ENCODE measurements at places on chromosomes 2 and 18.

DNA sequence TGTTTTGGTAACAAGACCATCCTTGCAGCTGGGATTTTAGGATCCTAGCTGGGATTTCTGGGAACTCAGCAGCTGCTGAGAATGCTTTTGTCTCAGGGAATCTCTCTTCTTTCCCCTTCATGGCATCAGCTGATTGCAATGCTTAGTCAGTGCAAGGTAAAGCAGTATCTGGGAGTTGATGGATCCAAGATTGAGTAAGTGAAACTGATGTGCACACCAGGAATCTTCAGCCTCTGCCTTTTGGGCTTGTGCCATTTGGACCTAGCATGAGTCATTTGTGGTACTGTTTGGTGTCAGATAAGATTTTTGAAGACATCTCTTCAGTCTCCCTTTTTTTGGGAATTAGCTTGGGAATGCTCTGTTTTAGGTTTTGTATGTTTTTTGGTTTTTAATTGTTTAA, 363.3 kb upstream of the TFPI start:
- no peak for DNase-seq

DNA sequence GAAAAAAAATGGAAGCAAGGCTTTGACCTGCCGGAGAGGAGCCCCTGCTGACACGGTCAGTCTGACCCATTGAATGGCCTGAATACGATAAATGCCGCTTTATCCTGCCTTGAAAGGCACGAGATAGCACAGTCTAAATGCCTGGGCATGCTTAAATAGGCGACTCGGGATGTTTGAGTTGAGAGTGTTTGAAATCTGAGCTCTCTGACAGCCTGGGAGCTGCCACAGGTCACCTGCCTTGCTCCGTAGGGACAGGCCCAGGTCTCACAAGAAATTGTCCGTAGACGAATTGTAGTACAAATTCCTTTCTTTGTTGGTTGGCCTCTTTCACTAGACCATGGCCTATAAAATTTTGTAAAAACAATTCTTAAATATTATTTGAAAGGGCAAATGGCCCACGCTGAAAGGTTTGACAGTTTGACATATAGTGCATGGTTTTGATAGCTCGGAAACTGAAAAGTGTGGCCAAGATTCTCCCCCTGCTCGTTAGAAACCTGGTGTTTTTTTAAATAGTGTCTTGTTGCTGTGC, 72.8 kb downstream of the MEIS1 start:
- no peak for DNase-seq

DNA sequence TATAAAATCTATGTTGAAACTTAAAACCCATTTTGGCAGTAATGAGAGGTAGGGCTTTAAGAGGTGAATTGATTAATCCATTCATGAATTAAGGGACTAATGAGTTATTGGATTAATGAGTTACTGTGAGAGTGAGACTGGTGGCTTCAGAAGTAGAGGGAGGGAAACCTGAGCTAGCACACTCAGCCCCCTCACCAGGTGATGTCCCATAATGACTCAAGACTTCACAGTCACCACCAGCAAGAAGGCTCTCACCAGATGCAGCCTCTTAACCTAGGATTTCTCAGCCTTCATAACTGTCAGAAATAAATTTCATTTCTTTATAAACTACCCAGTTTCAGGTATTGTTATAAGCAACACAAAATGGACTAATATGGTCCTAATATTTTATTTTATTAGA, 621.7 kb upstream of the ACVR2A start:
- no peak for DNase-seq

- no peak for DNase-seq
Measured at GRCh38 chr18:44938720-44939665, 258.3 kb downstream of the SETBP1 start.

GRCh38 chr2:51807229-51807628, 775.3 kb upstream of the NRXN1 start:
- DNase-seq = no peak

DNA sequence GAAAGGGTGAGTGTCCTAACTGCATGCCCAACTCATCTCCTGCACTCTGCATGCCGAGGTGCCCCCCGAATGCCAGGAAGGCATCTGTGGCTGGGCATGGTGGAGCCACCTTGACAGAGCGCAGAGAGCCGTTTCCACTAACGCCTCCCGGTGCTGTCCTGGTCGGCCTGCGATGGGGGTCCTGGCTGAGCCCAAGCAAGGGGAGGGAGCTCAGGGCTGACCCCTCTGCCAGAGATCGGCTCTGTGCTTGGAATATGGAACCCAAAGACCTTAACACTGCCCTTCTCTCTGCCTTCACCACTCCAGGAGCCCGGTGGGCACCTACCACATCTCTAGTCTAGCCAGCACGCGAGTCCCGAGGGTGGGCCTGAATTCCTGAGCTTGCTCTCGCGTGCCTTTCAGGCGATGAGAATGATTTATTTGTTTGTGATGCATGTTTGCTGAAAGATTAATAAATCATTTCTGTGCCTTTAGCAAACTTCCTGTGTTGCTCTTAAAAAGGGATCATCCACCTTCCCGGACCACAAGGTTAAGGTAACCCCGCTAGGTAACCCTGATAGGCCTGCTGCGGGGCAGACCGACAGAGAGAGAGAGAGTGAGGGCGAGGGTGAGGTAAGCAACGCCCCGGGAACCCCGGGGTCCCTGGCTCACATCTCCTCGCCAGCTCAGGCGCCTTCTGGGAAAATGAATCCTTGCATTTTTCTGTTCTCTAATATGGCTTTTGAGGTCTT, 35.3 kb downstream of the PDIA6 start:
- no peak for DNase-seq

- DNase-seq = no peak
Measured at GRCh38 chr2:130726614-130727180, 2.2 kb upstream of the GPR148 start.
